Activated B cell treated with CpG ODN at 0.5 μM for 24 hours (primary cell): ENCODE measurements at places on chromosomes 12 and 14.

DNA sequence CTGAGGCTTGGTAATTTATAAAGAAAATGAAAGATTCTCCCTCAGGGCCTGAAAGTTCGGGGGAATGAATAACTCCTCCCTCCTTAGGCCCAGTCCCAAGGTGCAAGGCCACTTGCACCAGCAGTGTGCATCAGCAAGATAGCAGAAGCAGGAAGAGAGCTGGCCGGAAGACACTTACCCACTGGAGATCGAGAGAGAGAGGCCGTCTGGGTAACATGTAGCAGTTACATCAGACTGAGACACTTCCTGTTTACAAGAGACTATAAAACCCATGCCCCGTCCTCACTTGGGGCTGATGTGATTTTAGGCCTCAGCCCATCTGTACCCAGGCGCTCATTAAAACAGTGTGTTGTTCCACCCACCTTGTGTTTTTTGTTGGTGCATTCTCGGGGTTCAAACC is 85.2 kb downstream of the TMTC3 start:
- DNase-seq, result no peak

DNA sequence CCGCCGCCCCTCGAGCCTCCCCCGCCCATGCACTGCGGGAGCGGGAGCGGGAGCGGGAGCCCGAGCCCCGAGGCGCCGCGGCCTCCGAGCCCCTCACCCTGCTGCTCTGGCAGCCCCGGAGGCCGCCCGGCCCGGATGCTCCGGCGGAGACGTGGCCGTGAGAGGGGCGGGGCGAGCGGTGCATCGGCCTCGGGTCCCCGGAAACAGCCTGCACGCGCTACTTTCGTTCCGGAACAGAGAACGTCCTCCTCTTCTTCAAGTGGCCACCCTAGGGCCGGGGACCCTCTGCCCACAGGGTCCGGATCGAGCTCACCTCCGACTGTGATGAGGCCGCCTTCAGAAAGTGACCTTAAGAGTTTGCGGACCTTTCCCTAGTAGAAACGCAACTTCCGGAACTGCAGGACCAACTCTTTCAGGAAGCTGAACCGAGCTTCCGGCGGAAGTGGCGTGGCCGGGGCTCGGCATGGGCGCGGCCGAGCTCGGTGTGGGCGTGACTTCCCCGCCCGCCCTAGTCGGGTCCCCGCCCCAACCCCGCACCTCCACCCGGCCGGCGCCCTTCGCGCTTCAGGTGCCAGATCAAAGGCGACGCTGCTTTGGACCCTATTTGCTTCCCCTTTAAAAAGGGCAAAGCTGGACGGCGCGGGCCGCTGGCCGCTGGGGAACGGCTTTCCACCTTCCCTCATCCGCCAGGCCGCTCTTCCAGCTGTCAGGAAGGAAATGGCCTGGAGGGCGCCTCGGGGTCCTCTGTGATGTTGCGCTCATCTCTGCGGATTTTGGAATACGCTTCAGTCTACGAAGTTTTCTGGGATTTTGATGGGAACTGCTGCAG is at the start of gene GOLGA3:
TSS of gene GOLGA3 (minus strand) at position 164 of the 829 bp plus-strand sequence. CDS start 6,741 bp downstream, outside the sequence.
- peak; percentile 95 for DNase-seq

GRCh38 chr12:25924491-25925001 is 33.9 kb upstream of the RASSF8 start:
- DNase-seq, result no peak

- DNase-seq, result no peak
Measured at GRCh38 chr14:60753264-60754119, 18.9 kb downstream of the MNAT1 start.

GRCh38 chr12:109016016-109016415 is 4.9 kb downstream of the SVOP start:
- DNase-seq, result no peak

DNA sequence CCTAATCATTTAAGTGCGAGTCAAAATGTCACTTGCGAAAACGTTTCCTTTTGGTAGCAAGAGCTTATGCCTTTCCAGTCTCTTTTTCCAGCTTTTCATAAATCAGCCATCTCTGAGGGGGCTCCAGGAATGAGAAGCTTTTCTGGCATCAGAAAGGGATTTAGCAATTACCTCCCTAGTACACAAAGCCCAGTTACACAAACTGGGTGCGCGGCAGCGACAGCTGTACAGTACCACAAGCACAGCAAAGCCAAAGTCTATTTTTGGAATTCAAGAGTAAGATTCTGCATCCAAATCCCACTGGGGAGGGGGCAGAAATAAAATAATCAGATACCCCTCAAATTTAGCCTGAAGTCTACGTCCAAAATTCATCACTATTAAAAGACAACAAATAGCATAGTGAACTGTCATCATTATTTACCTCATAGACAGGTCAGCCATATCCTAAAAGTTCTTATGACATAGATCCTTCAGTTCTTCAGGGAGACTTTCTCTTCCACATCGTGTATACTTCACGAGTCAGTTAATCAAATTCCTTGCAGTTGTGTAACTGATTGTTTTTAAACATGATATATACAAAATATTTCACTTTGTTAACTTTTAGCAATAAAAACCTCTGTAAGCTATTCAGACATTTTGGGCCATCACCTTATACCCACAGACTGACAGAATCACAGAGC is 150.8 kb downstream of the TTC7B start:
- no peak for DNase-seq

DNA sequence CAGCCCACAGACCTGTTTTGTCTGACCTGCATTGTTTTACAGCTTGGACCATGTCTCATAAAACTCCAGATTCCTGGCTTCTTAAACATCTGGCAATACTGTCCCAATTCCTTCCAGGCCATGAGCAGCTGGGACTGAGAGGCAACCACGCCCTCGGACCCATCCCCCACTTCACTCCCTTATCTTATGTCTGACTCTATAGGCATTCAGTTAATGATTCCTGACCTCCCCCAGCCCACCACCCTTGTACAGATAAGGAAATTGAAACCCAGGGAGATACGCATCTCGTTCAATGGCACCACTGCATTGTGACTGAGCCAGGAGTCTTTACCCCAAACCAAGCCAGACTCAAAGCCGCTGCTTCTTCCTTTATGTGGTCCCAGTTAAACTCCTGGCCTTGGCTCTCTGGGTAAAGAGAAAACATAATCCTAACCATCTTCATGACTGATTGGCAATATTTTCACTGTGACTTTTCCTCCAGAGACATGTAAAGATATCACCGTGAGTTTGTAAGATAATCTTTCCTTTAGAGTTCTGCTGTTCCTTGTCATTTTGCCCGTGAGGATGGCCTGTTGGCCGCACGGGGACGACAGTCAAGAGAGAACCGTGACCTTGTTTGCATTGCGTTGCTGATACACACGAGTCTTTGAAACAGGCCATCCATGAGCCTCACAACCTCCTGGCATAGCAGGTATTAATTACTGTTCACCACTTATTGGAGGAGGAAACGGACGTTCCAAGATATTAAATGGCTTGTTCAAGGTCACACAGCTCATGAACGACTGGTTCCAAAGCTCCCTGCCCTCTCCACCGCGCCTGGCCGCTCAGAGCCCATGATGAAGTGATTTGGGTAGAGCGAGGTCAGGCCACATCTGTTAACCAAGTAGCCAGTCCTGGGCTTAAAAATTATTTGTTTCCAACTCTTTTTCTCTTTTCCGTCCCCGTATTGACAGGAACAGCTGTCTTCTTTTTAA is 39.4 kb downstream of the MAP1LC3B2 start:
- DNase-seq, result no peak
